Fibroblast of the aortic adventitia (primary cell): ENCODE measurements at places on chromosomes 12 and 14. TPM values are rescaled to one million over a fixed set of nuclear protein-coding genes. Genes with fewer than 3 reads are reported as not detected.

DNA sequence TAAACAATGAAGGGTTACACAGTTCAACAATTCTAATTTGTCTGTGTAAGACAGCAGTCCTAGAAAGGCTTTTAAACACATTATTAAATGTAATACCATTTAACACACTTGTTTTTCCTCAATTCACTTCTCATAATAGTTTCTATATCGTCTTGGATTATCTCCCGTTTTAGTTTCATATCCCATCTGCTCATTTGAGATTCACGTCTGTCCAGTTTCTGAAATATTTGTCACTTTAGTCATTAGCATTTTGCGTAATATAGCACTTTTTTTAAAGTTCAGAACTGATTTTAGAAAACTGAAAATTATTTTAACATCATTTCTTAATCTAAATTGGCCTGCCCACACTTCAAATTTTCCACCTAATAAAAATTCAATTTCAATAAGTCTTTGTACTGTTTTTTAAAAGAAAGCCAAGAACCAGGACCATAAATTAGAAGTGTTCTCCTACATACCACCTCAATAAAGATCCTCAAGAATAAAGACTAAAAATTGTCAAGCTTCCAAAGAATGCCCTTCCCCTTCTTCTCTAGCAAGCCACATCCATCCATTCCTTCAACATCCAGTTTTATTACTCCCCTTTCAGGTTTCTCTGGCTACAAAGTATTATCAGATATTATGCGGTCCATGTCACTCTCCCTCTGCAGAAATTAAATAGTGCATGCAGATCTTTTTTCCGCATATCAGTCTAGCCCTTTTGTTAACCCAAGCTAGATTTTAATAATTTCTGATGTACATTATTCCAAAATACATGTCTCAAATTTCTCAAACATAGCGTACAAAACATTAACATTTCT lies 11.9 kb downstream of the MED13L start:
- no peak for DNase-seq

DNA sequence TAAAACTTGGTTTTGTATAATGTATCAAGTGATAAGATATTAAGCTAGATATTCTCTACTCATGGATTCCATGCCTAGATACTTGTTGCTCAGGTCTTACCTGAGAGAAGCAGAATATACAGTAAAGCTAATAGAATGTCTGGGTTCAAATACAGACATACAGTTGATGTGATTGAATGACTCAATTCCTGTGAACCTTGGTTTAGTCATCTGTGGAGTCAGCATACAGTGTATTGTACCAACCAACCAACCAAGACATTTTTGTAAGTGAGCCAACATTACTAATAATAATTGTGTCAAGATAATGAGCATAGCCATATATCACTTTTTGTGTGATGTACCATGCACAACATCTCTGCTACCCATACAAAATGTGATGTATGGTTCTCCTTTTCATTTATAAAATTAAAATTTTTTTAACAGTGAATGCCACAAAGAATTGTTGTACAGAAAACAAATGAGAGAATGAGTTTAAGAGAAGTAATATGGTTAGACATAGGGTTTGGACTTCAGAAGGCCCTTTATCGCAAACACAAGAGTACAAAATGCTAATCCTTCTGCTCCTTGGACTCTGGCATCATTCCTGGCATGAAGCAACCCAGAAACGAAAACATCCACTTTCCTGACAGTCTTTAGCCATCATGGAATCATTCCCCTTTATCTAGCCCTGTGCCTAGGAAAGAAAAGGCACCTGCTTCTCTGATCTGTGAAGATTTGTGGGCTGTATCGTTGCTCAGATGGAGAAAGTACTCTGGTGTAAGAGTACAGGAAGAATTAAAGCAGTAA lies 977.2 kb upstream of the USP15 start:
- no peak for DNase-seq

DNA sequence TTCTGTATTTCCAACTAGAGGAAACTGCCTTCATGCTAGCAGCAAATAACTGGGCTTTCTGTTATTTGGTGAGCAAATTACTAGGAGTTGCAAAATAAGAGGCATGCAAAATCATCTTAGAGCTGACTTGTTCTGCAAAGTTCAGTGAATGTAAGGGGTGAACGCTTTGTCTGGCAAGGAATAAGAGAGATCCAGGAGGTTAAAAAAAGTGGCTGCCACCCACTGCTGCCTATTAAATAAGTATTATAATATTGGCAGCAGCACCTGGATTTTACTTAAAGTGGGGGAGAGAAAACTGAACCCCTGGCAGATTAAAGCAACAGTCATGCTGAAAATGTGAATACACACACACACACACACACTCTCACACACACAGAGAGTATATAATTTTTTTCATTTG lies 557.0 kb downstream of the FLRT2 start:
- no peak for DNase-seq

- peak; percentile 71 for DNase-seq
Observed at GRCh38 chr14:65360144-65360784, 52.3 kb upstream of the FUT8 start.

Gene DDN
- total RNA-seq = 0.08 and 0.09 TPM in 2 replicates

Gene GPR137C
- 0.49 and 1.7 TPM in 2 replicates for total RNA-seq

Gene C3AR1
- total RNA-seq = 0.18 TPM in 1 of 2 replicates, not detected in the other

DNA sequence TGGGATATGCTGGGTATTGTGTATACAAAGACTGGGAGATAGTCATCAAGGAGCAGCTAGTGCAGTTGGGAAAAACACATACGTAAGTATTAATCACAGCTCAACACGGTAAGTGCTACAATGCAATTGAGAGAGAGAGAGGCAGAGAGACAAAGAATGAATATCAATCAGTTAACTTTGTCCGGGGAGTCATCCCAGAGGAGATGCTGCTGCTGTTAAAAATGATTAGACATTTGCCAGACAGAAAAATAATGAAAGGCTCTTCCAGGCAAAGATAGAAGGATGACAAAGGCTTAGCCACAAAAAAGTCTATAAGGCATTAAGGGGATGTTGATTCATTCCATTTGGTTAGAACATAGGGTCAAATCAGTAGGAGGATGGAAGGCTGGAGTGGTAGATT lies 45.1 kb downstream of the AKAP6 start:
- DNase-seq = peak; percentile 27

DNA sequence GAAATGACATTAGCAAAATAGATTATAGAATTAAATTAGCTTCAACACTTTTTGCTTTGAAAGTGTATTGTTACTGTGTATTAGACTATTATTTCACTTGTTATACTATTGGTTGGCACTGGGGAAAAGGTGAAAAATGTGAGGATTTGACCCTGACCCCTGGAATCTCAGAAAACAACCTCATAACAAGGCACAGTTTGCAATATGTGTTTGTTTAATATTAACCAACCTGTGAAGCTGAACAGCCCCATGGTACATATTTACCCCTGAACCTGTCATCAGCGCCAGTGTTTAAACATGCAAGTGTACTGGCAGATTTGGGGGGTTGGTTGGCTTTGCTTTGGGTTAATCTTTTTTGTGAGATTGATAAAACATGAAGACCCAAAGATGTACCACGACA lies 11.7 kb downstream of the SLC38A4 start:
- DNase-seq = no peak

DNA sequence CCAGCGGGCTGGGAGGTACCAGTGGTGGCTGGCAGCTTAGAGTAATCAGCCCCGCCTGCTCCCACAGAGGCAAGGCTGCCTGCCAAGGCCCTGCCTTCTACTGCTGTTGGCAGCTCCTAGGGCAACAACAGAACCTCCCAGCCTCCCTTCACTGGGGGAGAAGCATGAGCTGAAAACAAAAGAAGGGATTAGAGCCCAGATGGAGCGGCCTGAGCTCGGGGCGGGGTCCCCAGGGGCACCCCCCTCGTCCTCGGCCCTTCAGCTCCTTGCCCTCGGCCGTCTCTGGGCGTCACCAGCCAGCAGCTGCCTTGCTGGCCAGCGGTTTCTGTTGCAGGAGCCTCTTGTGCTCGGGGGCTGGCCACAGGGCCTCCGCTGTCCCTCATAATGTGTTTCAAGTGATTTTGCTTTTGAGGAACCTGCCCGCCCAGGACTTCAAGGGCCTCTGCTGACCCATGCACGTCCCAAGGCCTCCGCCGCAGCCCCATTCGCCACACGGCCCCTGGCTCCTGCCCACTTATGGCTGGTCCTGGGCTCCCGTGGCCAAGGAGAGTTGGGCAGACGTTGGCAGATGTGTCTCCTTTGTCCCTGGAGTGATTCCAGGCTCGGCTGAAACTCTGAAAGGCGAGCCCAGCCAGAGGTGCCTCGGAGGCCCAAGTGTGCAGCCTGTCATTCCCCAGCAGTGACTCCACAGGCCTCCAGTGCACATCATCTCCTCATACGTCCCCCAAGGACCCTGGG lies 49.7 kb downstream of the PSMA6 start:
- peak; percentile 96 for DNase-seq

DNA sequence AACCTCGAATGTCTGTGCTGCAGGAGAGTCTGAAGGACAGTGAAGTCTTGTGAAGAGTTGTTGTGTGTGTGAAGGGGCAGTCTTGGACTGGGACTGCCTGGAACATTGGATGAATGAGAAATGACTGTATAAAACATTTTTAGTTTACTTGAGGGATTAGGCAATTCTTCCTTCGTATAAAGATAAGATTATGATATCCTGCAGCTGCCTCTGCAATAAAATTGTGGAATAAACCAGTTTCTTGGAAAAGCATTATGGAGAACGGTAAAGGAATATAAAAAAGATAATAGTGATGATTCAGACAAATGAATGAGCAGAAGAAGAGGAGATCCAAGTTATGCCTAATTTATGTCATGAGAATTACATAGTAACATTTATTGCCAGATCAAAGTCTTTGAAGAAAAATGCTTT lies 30.9 kb upstream of the LUM start:
- peak; percentile 88 for DNase-seq

Gene CNTN1
- total RNA-seq = 0.27 and 0.33 TPM in 2 replicates

DNA sequence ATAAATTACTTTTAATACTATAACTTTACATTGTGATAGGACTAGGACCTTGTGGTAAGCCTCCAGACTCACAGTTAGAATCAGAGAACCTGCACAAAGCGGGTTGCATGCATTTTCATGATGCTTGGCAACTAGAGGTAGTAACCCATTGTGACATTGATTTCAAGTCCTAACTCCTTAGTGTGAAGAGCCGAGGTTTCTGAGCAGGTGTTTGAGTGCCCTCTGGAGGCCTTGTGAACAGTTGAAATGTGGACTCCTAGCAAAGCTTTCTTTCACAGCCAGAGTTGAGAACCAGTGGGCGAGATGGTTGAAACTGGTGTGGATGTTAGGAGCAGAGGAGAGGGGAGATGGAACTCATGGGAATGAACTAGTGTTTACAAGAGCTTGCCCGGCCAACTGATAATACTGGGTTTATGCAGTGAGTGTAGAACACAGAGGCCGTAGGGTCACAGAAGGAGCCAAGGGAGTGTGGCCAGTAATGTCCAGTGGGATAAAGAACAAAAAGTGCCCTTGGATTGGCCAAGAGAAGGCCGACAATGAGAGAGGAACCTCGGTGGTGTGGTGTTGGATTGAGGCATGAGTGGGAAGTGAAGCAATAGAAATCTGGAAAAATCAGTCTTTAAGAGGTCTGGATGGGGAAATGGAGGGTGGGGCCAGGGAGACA lies 10.9 kb downstream of the ZNF664 start:
- DNase-seq = peak; percentile 85

DNA sequence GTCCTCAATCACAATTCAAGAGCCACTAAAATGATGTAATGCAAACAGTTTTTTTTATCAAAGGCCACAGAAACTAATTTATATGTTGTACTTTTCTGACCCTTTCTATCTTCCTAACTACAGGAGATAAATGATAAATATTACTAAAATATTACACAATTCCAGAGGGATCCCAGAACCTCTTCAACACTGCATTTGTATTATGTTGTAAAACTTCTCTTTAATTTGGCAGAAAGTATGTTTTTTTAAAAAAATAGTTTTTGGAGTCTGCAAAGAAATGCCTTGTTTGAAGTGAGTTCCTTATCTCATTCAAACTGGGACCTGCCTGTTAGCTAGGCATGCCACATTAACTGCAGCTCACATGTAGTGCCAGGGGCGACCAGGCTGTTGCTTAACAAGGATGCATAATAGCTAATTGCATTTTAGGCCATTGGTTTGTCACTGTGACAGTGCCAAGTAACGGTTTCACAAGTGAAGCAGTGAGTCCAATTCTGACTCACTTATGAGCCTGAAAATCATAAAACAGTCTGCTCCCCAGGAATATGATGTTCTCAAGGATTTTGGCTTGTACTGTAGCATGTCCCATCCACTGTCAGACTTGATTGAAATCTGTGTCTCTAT lies 266.9 kb downstream of the KTN1 start:
- peak; percentile 73 for DNase-seq

DNA sequence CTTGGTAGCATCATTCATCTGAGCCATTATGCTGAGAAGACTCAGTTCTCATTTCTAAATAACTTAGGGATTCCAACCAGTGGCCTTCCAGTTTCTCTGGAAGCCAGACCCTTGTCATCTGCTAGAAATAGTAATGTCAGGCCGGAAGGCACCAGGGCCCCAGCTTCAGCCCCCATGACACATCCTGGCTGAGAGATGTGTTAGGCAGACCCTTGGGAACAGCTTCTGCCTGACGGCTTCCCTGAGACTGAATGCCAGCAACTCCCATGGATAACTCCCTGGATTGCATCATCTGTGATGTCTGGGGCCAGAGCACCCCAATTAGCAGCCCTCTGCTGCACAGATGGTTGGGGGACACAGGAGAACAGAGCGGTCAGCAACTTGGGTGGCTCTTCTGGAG lies 583.5 kb upstream of the TBX3 start:
- DNase-seq = peak; percentile 18

DNA sequence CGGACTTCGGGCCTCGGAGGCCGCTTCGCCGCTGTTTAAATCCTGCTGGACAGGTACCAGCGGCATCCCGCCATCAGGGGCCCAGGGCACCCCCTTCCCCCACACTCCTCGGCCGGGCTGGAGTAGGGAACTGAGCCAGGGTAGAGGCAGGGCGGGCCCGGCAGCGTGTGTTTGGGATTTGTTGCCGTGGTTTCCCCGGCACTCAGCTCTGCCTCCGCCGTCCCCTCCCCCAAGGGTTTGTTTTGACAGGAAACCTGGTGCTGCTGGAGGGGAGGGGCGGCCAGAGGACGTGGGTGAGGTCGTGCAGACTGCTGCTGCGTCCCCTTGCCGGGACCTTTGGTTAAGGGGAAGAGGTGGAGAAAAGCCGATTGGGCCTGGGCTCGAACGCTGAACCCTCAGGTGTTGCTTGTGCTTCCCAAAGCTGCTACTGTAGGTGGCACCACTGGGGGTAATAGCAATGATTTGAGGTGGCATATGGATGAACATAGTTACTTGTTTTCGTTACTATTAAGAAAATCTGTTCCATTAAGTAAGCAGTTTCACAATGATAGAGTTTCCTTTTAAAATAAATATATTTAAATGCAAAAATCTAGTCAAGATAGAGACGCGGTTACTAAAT lies 778 bp downstream of the TCP11L2 start:
- peak; percentile 67 for DNase-seq
